ENCODE measurements at places on chromosomes 2 and 18.

- DNase-seq: no peak
Observed at GRCh38 chr2:68604077-68604476, 39.3 kb upstream of the PROKR1 start.

DNA sequence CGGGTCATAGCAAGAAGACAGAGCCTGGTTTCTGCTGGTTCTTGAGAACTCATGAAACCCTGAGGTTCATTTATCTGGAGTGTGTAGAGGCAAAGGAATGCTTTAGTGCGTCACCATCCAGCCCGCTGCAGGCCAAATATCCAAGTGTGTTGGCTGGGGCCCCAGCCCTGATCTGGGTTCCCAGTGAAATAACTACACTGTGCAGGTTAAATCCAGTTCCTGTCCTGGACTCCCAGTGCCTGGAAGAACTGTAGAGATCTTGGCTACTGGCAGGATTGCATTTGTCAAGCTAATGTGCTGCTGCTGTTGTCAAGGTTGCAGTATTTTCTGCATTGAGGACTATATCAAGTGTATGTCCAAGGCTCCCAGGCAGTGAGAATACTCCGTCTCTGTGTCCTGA lies 89.9 kb downstream of the MAPK4 start:
- DNase-seq: no peak

DNA sequence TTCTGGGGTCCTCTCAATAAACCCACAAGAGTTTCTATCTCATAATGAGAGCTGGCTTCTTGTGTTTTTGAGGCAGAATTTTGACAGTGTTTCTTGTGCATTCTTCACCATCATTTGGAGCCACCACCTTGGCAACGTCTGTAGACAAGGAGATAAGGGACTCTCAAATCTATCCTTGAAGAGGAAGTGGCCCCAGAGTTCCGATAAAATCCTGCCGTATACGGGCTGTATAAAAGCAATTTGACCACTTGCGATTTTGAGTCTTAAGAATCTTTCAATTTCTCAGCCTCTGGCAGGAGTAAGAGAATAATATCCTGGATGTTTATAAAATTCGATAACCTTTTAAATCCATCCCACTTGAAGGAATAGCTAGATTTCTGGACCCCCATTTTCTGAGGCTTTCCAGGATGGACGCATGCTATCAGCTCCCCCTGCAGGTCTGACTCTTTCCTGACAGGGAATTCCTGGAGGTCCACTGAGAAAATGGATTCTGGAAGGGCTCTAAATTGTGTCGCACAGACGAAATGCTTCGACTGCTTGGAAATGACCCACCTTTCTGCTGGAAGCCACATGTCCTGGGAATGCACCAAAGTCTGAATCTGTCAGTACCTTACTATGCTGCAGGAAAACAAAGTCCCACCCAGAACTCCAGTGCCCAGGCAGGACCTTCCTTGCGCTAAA lies 54.1 kb downstream of the E2F6 start:
- DNase-seq: peak; percentile 51

- no peak for DNase-seq
Observed at GRCh38 chr2:45406621-45407020, 204.4 kb downstream of the SRBD1 start.

GRCh38 chr2:16184341-16184890 lies 244.1 kb downstream of the MYCN start:
- no peak for DNase-seq

DNA sequence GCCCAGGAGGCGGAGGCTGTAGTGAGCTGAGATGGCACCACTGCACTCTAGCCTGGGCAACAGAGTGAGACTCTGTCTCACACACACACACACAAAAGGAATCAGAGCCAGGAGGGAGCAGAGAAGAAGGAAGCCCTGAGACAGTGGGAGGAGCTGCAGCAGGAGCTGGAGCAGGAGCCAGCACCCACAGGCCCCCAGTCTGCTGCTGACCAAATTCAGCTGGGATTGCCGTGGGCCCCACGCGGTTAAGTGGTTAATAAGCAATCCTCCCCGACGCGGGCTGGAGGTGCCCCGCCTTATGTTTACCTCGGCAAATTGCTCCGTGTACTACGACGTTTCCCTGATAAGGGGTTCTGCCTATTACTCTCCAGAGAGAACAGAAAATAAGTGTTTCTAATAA lies 265.3 kb downstream of the TWIST2 start:
- DNase-seq: no peak

- no peak for DNase-seq
Observed at GRCh38 chr18:9734189-9734588, 26.1 kb downstream of the RAB31 start.

GRCh38 chr2:102724016-102724490 lies 37.8 kb upstream of the TMEM182 start:
- no peak for DNase-seq

GRCh38 chr2:66430505-66431273 lies 4.2 kb upstream of the MEIS1 start:
- no peak for DNase-seq

DNA sequence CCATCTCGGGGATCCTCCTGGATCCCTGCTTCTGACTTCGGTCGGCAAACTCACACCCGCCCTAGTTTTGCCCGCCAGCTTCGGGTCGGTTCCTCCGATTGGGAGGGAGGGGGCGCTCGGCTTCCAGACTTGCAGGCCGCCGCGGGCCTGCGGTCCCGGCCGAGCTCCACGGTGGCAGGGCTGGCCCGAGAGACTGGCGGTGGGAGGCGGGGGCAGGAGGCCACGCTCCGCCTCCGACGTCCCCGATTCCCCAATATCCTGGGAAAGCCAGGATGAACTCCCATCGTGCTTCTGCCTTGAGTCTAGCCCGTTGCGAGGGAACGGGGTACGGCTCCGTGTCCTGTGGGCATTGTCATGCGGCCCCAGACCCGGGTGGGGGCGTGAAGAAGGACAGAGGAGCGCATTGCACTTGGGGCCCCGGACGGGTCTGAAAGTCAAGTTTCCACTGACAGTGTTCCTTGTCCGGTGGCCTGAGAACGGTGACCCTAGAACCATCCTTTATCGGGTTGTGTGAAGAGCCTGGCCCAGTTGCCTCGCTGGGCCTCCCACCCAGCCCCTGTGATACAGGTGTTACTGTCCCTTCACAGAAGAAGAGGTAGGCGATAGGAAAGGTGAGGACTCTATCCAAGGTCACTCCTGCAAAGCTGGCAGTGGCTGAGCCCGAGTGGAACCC lies 2.4 kb upstream of the INHBB start:
- DNase-seq: peak; percentile 42

GRCh38 chr2:75466708-75467311 lies 93.9 kb downstream of the EVA1A start:
- no peak for DNase-seq

DNA sequence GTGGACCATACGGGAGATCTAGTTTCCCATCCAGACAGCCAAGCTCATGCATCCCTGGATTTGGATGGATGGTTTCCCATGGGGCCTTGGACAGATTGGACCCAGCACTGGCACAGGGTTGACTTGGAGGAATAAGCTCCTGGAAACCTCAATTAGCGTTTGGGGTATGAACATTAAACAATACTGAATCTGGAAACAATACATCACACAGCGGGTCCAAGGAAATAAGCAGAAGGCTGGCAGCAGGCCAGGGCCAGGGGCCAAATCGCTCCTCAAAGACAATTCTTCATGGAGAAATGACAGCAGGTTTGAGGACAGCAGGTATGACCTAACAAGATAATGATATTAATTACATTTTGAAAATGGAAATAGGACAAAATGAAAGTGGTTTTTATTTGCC lies 540.6 kb downstream of the RIT2 start:
- DNase-seq: no peak

DNA sequence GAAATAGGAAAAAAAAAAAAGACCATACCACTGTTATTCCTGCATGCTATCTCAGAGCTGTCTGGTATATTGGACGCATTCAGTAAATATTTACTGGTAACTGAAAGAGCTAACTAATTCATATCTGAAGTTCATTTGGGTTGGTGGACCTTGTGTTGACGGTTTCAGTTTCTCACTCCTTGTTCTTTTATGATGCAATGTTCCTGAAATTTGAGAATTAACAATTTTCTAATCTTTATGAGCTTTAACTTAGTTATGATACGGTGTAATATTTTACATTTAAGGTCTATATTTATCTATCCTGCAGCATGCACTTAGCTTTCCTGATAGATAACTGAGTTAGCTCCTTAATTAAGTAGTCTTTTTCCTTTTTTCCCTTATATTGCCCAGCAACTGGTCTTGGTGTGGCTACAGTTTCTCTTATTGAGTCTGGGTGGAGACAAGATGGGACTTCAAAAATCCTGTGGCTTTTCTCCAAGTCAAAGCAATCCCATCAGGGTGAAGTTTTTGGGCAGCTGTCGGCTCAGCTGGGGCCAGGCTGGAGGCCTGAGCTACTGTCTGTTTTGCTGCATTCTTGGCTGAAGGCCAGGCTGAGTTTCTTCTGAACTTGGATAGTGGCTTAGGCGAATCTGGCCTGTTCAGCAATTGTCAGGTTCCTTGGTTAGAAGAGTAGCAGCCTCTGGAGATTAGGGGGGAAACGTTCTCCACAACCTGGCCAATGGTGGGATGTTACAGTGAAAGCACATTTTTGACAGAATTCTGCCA lies 78.4 kb upstream of the MEX3C start:
- DNase-seq: no peak

DNA sequence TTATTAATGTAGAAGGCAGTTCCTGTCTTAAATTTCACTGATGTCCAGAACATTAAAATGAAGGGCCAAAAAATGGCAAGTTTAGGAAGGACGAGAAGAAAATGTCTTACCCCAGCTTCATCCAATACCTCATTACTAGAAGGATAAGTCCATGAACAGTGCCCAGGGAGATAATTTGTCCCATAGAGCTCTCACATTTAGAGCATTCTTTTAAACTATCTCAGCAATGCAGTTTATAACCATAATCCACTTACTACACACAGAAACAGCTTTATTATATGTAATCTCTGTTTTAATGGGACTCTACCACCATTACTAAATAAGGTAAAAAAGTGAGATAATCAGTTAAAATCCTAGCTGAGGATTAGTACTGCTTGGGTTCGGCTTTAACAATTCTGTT lies 142.5 kb downstream of the PARD3B start:
- DNase-seq: no peak

GRCh38 chr2:129903586-129904425 lies 75.7 kb upstream of the RAB6C start:
- DNase-seq: no peak

DNA sequence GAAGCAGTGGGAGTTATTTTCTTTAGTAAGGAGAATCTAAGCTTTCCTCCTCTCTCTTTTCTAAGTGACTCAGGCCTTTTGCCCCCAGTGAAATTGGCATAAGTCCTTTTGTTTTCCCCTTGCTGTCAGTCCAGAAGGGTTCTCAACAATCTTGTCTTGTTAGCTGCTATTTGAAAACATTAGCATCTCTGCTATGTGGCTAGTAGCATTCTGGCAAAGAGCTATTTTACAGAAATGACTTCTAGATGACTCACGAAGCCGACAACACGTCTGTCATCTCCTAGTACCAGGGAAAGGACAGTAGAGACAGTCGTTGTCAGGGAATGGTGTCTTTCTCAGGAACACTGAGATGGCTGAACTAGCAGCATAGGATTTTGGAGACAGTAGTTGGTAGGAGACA lies 14.7 kb downstream of the SMARCAL1 start:
- peak; percentile 18 for DNase-seq

GRCh38 chr2:95346231-95346737 lies 49.1 kb downstream of the KCNIP3 start:
- no peak for DNase-seq

DNA sequence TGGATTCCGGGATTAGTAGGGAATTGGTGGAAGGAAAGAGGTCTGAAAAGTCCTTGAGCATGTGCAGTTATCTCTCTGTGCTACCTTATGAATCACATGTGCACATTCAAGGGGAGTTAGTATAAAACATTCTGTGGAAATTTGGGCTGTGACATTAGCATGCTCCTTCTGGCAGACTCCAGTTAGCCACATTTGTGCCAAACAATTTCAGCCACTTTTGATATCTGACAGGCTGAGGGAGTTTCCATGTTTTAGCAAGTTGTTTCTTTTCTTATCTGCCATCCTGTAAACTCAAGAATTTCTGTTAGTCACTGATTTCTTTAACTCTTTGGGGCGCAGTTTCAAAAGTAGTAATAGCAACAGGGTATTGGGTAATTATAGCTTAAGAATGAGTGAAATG lies 28.3 kb upstream of the GYPC start:
- DNase-seq: no peak

GRCh38 chr2:191612496-191612895 lies 65.4 kb upstream of the NABP1 start:
- DNase-seq: peak; percentile 43

DNA sequence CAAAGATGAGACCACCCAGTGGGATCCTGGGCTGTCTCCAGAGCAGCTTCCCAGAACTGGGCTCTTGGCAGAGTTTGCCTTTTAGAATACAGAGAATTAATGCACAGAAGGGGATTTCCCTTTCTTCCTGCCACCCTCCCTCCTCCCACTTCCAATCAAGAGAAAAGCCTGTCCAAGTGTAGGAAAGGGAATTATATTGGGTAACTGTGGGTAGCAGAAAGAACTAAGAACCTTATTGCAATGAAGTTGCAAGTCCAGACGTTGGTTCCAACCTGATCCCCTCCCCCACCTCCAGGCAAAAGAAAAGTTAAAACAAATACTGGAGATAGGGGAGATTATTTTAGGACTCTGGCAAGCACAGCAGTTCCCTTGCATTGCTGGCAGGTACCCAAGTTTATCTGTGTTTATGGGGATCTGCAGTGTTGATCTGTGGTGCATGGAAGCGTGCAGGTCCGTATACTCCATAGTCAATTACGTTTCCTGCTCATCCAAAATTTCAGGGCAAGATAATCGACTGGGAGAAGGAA lies 114.3 kb downstream of the PRKCE start:
- no peak for DNase-seq

DNA sequence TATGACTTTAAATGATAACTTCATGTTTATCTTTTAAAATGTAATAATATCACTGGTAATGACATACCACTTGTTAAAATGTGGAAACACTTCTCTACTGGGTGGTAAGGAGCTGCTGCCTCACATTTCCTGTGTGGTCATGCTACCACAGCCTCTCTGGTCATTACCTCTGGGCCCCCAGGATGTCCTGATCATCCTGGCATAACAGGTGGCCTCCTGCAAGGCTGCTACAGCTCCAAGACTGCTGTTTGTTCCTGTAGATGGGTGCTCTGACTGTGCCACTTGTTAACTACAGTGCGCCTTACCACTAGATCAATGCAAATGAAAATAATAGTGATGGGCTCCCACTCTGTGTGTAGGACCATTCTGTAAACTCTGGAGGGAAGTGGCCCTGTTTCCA lies 500.2 kb upstream of the SPRED2 start:
- no peak for DNase-seq
